ENCODE measurements at places on chromosomes 11 and 22.
A peak's percentile ranks its signal among the peaks of the same experiment; 100 is the strongest.

DNA sequence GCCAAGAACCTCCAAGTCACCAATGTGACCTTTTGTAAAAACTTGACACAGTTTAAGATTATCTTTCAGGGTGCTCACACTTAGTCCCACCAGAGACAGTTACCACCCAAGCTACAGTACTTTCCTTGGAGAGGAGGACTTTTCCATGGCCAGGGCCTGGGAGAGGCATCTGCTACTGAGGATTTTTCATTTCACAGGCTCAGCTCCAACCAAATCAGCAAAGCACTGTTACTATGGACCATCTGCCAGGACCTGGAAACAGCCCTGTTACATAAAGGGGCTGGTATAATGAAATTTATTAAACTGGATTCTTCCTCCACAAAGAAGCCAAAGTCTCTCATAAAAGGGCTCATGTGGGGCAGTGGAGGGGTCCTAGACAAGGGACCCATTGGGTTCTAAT lies 38.6 kb downstream of the SERGEF start:
- no peak for DNase-seq

GRCh38 chr22:46774980-46775849 lies 12.8 kb downstream of the TBC1D22A start:
- DNase-seq, result no peak

GRCh38 chr11:112320668-112321067 lies 60.0 kb upstream of the PLET1 start:
- DNase-seq, result no peak

DNA sequence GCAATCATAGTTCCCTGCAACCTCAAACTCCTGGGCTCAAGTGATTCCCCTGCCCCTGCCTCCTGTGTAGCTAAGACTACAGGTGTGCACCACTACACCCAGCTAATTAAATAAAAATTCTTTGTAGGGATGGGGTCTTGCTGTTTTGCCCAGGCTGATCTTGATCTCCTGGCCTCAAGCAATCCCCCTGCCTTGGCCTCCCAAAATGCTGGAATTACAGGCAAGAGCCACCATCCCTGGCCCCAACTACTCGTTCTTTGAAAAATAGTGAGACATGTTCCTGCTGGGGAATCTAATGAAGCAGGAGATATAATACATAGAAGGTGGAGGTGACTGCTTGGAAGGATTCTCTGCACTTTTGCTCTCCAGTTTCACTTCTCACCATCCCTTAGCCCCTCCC lies 40.1 kb upstream of the RFPL3 start:
- no peak for DNase-seq

DNA sequence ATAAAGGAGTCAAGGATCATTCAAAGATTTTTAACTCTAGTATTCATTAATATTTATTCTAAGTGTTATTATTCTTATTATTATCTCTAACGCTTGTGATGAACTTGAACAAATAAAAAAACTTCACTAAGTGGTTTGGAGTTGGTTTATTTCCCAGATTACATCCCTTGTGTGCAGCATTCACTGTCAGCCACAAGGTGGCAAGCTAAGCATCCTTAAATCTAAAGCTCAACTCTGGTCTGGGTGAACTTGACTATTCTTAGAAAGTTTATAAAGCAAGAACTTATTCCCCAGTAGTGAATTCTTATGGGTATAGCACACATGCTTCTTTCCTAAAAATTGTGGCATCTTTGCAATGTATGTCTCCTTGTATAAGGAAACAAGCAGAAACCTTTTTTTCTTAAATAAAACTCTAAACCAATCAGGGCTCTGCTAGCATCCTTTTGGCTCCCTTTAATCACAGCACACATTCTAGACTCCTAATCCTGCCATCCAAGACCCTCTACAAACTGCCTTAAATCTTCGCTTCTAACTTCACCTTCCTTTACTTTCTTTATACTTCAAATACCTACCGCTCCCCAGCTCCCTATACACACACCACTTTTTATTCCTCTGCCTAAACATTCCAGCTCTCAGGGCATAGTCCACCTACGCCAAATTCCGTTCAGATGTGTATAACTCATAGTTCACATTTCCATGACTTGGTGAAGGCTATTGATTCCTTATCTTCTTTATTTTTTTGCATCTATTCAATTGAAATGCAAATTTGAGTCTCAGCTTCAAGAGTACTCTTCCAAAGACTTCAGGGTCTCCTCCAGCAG lies 1068.8 kb downstream of the DLG2 start:
- no peak for DNase-seq

DNA sequence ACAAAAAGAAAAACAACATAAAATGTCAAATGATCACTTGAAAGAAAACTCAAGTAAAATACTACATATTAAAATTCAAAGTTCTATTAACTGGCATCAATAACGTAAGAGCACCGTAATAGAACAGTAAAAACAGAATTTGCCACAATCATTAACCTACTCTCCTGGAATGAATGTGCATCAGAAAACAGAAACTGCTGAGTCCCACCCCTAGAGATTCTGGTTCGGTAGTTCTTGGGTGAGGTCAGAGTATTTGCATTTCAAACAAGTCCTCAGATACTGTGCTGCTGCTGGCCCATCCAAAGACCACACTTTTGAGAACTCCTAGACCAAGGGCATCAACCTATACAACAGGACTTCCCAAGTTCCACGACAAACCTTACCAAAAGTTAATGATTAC lies 23.5 kb downstream of the PITPNB start:
- no peak for DNase-seq

GRCh38 chr11:9266132-9266736 lies 1.1 kb upstream of the DENND5A start:
- no peak for DNase-seq

DNA sequence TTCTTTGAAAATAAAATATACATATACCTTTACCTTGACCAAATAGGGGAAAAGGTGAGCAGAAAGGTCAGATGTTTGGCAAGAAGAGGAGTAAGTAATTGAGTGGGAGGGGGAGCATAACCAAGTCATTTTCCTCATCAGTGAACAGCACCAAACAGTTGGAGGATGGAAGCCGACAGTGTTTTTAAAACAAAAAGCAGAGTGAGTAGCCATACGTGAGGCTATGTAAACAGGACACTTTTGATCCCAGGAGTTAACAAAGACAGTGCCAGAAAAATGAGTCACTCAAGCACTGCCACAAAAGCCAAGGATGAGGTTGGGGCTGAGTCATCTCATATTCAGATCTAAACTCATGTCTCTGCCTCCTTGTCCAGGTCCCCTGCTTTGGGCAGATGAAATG lies 734.7 kb downstream of the KCNA4 start:
- no peak for DNase-seq

DNA sequence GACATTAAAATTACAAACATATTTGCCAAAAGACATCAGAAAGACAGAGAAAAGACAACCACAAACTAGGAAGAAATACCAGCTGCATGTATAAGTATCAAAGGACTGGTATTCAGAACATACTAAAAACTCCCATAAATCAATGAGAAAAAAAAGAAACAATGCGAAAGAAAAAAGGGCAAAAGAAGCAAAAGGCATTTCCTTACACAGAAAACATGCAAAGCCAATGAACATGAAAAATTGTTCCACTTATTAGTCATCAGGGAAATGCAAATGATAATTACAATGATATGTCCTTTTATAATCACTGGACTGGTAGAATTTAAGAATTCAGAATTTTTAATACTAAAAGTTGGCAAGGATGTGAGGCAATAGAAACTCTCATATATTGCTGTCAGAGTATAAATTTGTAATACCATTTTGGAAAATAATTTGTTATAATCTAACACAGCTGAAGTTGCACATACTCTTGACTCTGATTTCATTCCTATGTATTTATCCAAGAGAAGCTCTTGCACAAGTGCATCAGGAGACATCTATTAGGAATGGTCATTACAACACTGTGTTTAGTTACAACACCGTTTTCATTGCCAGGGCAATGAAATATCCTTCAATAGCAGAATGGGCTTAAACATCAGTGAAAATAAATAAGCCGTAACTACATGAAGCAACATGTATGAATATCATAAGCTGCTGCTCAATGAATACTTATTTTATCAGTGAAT lies 279.7 kb downstream of the SWAP70 start:
- no peak for DNase-seq

GRCh38 chr22:11629661-11630385 lies 3898.2 kb upstream of the OR11H1 start:
- DNase-seq, result peak; percentile 19

DNA sequence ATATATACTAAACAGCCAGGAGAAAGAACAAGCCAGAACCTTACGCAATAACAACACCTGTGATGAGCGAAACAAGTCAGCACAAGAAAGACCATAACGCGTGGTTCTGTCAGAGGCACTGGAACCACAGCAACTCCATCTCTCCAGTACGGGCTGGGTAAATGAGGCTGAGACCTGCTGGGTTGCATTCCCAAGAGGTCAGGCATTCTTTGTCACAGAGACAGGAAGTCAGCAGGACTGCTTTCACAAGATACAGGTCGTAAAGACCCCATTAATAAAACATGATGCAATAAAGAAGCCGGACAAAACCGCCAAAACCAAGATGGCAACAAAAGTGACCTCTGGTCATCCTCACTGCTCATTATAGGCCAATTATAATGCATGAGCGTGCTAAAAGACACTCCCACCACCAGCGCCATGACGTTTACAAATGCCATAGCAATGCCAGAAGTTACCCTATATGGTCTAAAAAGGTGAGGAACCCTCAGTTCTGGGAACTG lies 21.7 kb downstream of the TPST2 start:
- DNase-seq, result no peak

DNA sequence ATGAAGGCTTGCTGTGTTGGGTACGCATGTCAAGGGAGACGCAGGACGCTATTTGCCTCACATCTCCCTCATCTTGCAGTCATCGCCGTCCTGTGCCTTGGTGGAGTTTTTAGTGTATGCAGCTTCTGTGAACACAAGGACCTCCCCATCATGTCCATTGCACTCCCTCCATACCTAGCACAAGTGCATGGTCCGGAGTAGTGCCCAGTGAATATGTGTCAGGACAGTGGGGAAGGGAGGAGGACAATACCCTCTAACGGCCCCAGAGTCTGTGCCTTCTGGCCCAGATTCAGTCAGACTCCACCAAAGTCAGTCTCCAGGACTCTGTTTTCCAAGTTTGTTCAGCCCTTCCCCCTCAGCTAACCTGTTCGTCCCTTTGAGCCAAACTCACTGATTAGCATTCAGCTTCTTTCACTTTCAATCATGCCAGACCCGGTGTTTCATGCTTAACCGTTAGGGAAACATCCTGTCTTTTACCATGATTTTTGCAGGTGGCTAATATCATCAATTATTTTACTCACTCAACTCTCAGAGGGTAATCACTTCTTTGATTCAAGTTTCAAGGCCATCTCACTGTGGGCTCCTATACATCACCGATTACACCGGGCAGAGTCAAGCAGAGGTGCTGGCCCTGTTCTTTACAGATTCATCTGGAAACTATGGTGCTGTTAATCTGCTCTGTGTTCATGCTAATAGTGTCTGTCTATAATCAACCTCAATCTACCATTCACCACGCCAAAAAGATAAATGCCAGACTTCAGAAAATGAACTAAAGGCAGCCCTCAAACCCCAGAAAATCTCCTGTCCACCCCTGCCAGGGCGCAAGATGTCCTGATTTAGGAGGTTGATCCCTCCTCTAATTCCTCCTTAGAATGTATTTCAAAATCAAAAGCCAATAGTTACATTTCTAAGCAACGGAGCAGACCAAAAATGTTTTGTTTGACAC lies 156.5 kb downstream of the RRAS2 start:
- DNase-seq, result no peak

- DNase-seq, result no peak
Observed at GRCh38 chr22:24367841-24368240, 59.6 kb upstream of the ADORA2A start.

DNA sequence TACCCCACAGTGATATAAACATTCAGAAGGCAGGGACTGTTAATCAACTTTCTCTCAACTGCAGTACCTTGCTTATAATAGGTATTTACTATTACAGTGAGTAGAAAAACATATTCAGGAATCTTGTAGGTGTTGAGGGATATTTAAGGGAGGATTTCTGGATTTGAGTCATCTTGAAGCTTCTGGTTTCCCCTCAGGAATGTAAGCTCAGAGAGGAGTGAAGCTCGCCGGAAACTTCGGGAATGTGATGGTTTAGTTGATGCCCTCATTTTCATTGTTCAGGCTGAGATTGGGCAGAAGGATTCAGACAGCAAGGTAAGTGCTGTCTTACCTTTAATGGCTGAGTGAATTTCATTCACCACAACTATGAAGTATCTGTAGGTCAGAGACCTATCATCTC lies 42.9 kb downstream of the CTNND1 start:
- no peak for DNase-seq

DNA sequence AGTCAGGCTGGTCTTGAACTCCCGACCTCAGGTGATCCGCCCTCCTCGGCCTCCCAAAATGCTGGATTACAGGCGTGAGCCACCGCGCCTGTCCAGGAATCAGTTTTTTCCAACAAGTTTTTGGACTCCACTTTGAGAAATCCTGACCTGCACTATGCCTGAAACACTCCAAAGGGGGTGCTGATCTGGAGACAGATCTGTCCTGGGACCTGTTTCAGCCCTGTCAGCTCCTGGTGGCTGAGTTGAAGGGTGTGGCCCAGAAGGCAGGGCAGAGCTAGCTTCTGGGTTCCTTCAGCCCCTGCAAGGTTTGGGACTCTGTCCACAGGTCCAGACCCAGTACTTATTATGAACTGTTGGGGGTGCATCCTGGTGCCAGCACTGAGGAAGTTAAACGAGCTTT lies 1.2 kb downstream of the DNAJC4 start:
- DNase-seq, result no peak

- no peak for DNase-seq
Observed at GRCh38 chr11:3162410-3163240, 2.5 kb downstream of the OSBPL5 start.

DNA sequence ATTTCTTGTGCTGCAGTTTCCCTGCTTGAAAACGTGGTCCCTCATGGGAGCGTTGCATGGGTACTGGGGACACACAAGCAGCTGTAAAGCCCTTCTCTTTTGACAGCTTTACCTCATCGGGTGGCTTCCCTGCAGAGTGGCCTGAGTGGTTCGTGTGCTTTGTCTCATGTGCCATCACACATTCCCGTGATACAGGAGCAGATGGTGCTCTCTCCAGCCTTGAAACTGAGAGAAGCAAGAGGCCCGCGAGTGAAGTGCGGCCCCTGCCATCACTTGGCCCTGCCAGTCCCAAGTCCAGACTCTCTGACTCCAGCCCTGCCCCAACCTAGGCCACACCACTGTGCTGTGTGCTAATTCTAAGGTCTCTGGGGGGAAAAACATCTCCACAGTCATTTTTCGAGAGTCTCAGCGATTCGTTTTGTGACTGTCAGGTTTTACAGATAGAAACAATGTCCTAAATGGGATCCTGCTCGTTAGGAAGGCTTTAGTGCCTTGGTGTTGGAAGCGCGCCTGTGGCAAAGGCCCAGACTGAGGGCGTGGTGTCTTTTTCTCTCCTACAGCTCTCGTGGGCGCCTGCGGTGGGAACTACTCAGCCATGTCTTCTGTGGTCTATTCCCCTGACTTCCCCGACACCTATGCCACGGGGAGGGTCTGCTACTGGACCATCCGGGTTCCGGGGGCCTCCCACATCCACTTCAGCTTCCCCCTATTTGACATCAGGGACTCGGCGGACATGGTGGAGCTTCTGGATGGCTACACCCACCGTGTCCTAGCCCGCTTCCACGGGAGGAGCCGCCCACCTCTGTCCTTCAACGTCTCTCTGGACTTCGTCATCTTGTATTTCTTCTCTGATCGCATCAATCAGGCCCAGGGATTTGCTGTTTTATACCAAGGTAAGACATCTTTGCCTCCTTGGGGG lies 64.2 kb downstream of the KREMEN1 start:
- DNase-seq, result no peak

GRCh38 chr11:122727101-122727929 lies 71.8 kb downstream of the UBASH3B start:
- peak; percentile 47 for DNase-seq
